ENCODE measurements at places on chromosomes 6 and 20. TPM values are rescaled to one million over a fixed set of nuclear protein-coding genes. Genes with fewer than 3 reads are reported as not detected.

Gene BNIP5
- not detected for total RNA-seq

Gene KCNK16
- total RNA-seq: not detected

Gene MICB
- 2.2 TPM for total RNA-seq

Gene WFDC2
- not detected for total RNA-seq

Gene DEFB132
- total RNA-seq: not detected

Gene DOK5
- 15.8 TPM for total RNA-seq

Gene SLC17A2
- not detected for total RNA-seq

Gene EYS
- total RNA-seq: not detected

Gene SNAP25
- total RNA-seq: 0.49 TPM

Gene EPPIN
- total RNA-seq: not detected

Gene NKAPL
- 1.1 TPM for total RNA-seq

Gene RBPJL
- total RNA-seq: not detected

Gene THBD
- total RNA-seq: 4.2 TPM

Gene SFTA2
- total RNA-seq: not detected

Gene PTGIS
- total RNA-seq: 33.8 TPM

Gene ECI2
- total RNA-seq: 52.4 TPM

Gene SYTL3
- 0.37 TPM for total RNA-seq

Gene CRIP3
- total RNA-seq: not detected

Gene PPP1R3G
- total RNA-seq: 2.6 TPM

Gene GTF3C6
- total RNA-seq: 30.0 TPM

Gene EDN3
- not detected for total RNA-seq

Gene OSTM1
- 32.1 TPM for total RNA-seq

Gene HLA-DRA
- not detected for total RNA-seq

Gene HLA-DQB2
- not detected for total RNA-seq

Gene FAM210B
- total RNA-seq: 50.2 TPM

Gene C20orf144
- not detected for total RNA-seq

Gene DEFB124
- total RNA-seq: not detected

Gene ESF1
- total RNA-seq: 9.9 TPM

Gene FAM50B
- total RNA-seq: 8.5 TPM

Gene ZC3H12D
- total RNA-seq: 0.10 TPM

Gene ITPA
- 39.3 TPM for total RNA-seq

Gene HCRTR2
- total RNA-seq: not detected

Gene SCUBE3
- 2.9 TPM for total RNA-seq

Gene FOXS1
- total RNA-seq: not detected

Gene RCAN2
- total RNA-seq: 0.37 TPM

Gene CLIC5
- total RNA-seq: 0.25 TPM

Gene ZNF391
- total RNA-seq: 0.73 TPM

Gene PEX3
- total RNA-seq: 14.0 TPM

Gene GNAS-AS1
- 0.49 TPM for total RNA-seq

Gene IL17F
- total RNA-seq: not detected

Gene ACAT2
- 10.8 TPM for total RNA-seq

Gene PLA2G7
- not detected for total RNA-seq

Gene MRPL18
- 60.8 TPM for total RNA-seq

Gene BPIFB3
- not detected for total RNA-seq

Gene MCHR2
- total RNA-seq: not detected
